ENCODE measurements at places on chromosomes 1 and 21. TPM values are rescaled to one million over a fixed set of nuclear protein-coding genes. Genes with fewer than 3 reads are reported as not detected.

DNA sequence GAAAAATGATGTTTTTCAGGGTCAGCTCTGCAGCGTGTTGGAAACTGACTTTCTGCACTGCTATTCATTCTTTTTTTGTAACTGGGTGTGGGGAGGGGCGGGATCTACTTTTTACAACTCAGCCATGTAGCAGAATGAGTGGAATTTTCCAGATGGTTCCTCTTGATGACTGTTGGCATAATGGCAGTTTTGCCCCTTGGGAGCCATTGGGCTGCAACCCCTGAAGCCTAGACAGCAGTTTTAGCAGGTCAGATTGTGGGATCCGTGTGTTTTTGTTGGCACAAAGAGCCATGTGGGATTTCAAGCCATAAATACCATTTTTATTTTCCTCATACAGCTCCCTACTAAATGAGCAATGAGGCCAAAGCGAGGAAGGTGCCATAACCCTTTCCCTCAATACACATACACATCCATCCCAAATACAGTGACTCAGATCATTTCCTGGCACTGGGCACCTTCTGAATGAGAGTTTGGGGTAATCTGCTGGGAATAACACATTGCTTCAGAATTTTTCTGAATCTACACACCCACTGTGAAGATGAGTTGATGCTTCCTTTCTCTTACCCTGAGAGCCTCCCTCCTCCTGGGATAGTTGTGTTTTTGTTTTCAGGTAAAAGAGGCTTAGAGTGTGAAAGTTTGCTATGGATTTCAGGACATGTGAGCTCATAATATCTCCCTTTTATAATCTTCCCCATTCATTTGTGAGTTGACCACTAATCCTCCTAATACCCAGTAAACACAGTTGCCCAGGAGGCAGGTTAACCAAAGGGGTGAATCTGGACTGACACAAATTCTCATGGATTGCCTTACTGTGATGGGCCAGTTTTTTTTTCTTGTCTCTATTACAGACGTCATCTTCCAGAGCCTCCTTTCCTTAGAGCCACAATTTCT is 13.1 kb downstream of the S100A10 start:
- DNase-seq = no peak

- DNase-seq = no peak
Observed at GRCh38 chr1:30462826-30463425, 260.5 kb downstream of the MATN1 start.

GRCh38 chr1:243508303-243508713 is 252.5 kb downstream of the SDCCAG8 start:
- DNase-seq = peak; percentile 43

DNA sequence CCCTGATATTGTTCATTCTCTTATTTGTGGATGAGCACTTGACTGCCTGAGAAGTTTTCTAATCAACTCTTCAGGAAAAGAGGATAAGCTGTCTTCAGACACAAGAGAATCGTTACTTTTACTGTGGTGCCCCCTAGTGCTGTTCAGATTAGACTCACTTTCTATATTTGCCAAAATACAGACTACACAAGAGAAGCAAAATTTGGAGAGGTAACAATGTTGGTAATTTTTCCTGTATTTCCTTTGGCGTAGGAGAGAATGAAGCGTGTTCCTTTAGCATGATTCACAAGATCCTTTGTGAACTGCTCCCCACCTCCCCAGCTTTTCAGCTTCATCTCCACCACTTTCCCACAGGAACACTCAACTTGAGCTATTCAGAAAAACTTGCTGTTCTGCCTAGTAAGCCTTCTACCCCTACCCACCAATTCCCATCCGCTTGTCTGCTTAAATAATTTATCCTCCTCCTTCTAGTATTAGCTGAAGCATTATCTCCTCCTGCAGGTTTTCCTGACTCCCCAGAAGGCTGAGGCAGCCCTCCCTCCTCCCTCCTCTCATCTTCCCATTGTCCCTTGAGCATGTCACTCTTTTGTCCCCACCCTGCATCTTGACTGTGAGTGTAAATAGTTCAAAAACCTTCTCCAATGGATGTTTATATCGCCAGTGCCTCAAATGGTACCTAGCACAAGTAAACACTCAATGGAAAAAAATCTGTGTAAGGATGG is 4.5 kb downstream of the TNFSF4 start:
- no peak for DNase-seq

GRCh38 chr1:64135462-64136223 is 67.8 kb upstream of the UBE2U start:
- no peak for DNase-seq

DNA sequence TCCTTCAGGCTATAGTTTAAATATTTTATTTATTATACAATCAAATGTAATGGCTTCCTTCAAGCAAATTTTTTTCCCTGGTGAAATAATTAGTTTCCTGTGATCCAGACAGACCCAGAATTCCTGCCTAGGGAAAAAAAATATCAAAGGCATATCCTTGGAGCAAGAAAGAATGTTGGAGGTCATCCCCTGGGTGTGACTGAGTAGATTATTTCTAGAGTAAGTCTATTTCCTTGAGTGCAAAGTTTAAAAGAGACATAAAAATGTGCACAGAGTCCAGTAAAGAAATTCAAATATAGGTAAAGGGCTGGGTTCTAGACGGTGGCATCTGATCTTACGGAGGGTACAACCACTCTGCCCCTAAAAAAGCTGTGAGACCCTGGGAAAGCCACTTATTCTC is 32.2 kb upstream of the SAMD13 start:
- DNase-seq = peak; percentile 64

GRCh38 chr1:200290010-200290685 is 119.7 kb downstream of the ZNF281 start:
- DNase-seq = no peak

DNA sequence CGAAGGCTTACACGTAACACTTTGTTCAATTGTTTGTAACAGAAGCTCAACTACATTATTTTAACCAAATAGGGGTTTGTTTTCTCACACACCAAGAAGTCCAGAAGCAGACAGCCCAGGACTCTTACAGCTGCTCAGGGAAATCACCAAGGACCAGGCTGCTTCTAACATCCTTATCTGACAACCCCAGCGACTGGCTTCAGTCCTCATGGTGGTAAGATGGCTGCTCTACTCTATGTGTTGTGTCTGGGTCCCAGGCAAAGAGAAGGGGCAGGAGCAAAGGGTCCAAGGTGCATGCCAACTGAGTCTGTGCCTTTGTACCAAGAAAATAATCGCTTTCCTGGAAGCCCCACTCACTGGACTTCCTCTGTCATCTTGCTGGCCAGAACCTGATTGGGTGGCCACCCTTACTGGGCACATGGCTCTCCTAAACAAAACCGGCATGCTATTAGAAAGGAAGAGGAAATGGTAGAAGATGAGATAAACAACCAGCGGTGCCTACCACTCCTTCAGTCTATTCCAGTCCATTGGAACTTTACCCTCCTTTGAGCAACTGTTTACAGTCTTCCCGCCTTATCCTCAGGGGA is 34.1 kb upstream of the LRRC8D start:
- no peak for DNase-seq

GRCh38 chr1:53957194-53957818 is 11.2 kb downstream of the LRRC42 start:
- DNase-seq = no peak

DNA sequence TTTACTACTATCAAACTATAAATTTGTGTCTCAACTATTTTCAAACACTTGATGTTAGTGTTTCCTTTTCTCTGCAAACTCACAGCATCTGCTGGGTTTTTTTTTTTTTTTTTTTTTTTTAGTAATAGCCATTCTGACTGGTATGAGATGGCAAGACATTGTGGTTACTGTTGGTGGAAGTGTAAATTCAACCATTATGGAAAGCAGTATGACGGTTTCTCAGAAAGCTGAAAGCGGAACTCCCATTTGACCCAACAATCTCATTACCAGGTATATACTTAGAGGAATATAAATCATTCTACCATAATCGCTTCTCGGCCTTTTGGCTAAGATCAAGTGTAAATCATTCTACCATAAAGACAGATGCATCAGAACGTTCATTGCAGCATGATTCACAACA is 608.3 kb upstream of the ZP4 start:
- no peak for DNase-seq

DNA sequence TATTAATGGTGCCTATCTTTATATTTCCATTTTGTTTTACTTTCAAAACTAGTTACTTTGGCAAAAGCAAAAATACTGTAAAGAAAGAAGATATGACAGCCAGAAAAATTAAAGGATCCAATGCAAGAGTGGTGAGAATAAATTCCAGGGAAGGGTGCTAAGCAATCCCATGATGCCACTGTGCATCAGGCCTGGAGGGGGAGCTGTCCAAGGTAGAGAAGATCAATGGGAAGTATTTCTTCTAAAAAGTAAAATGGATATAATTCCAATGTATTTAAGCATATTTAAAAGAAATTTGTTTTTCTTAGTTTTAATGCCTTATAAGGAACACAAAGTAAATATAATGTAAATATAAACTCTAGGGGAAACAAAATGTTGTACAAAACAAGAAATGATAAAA is 1382.2 kb upstream of the B3GALT2 start:
- no peak for DNase-seq

DNA sequence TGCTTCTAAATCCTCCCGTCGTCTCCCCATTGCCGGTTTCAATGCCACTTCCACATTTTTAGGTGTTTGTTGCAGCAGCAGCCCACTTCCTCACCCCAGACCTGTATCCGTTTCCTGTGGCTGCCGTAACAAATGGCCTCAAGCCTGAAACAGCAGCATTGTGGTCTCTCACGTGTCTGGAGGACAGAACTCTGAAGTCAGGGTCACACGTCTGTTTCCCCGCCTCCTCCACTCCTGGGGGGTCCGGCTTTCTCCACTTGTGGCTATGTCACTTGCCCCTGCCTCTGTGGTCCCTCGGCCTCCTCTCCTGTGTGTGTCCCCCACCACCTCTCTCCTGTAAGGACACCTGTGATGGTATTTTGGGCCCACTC is 21.8 kb downstream of the TRPM2 start:
- DNase-seq = peak; percentile 42

DNA sequence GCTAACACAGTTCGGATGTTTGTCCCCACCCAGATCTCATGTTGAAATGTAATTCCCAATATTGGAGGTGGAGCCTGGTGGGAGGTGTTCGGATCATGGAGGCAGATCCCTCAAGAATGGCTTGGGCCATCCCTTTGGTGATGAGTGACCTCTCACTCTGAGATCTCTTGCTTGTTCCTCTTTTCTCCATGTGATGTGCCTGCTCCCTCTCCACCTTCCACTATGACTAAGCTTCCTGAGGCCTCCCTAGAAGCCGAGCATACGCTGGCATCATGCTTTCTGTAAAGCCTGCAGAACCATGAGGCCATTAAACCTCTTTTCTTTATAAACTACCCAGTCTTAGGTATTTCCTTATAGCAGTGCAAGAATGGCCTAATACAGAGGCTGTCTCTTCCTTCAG is 8.1 kb upstream of the PLA2G5 start:
- no peak for DNase-seq

- no peak for DNase-seq
Observed at GRCh38 chr1:232899268-232899667, 51.1 kb upstream of the NTPCR start.

DNA sequence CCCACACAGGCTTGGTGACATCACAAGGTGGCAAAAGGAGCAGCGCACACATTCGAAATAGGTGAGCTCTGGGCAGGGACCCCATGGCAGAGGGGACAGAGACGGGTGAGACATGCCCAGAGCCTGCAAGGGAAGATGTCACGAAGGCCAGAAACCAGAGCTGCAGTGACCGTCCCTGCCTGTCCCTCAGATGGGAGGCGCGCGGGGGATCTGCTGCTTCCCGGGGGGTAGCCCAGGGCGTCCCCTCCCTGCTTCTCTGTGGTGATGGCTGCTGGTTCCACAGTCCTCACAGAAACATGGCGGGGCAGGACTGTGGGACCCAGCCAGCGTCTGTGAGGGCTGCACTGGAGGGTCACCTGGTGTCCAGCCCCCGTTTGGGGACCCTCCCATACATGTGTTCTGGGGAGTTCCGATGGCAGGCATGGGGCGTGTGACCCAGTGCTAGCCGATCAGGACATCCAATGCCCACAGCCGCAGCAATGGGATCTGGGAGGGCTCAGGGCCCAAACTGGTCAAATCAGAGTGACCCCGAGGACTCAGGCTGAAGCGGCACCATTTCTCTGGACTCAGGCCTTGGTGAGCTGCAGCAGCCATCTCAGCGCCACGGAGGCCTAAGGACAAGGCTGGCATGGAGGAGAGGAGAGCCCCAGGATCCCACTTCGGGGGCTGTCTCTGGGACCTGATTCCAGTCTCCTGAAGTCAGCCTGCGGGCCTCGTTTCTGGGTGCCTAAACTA is 20.7 kb upstream of the SPSB1 start:
- no peak for DNase-seq

DNA sequence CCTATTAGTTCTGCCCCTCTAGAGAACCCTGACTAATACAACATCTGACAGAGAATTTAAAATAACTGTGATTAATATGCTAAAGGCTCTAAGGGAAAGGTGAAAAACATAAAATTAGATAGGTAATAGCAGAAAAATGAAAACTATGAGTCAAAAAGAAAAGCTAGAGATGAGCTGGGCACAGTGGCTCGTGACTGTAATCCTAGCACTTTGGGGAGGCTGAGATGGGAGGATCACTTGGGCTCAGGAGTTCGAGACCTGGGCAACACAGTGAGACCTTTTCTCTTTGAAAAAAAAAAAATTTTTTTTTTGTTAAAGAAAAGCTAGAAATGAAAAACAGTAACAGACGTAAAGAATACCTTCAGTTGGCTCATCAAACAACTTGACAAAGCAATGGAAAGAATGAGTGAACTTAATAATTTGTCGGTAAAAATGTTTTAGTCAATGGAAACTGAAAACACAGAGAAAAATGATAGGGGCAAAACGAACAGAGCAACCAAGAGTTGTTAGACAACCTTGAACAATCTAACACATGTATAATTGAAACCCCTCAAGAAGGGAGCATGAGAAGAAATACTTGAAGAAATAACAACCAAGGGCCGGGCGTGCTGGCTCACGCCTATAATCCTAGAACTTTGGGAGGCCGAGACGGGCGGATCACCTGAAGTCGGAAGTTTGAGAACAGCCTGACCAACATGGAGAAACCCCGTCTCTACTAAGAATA is 132.9 kb upstream of the GFI1 start:
- DNase-seq = no peak

DNA sequence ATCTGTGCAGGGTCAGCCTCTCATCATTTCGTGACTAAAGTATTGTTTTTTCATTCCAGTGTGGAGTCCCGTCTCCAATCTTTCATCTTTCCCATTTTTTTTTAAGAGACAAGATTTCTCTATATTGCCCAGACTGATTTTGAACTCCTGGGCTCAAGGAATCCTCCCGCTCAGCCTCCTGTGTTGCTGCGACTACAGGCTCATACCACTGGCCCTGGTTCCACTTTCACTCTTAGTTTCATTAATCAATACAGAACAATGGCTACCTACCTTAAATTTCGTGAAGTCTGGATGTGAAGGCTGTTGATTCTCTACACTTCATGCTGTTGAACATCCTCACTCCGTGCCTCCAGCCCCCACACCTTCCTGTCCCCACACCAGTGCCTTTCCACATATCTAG is 97.7 kb upstream of the GREM2 start:
- no peak for DNase-seq

- DNase-seq = no peak
Observed at GRCh38 chr1:117596023-117596720, 9.7 kb upstream of the TENT5C start.

The OR10Z1 gene
- not detected for total RNA-seq

The EPS8L3 gene
- 85.8 TPM for total RNA-seq

The TBX19 gene
- total RNA-seq = 1.8 TPM

The PRELP gene
- 10.7 TPM for total RNA-seq

The RBM11 gene
- not detected for total RNA-seq

The CYP2J2 gene
- 3.5 TPM for total RNA-seq

The PLA2G4A gene
- 11.6 TPM for total RNA-seq
